ENCODE measurements at places on chromosomes 16 and 17.
A peak's percentile ranks its signal among the peaks of the same experiment; 100 is the strongest.

DNA sequence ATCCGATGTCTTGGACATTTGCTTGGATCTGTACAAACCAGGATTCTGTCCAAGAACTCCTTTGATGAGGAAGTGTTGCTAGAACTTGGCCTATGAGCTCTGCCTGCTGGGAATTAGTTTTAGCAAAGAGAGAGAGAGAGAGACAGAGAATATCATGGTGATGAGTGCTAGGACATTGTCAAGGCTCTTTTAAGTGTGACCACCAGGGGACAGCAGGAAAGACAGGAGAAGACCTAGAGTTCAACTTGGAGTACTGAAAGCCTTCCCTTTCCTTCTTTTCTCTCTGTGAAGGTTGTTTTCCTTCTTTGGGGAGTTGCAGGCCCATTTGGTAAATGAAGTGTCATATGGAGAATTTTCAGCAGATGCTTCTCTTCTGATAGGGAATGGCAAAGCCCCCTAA is 389.2 kb upstream of the HSBP1 start:
- DNase-seq: no peak

GRCh38 chr16:83851473-83851872 is 43.7 kb downstream of the HSBP1 start:
- no peak for DNase-seq

DNA sequence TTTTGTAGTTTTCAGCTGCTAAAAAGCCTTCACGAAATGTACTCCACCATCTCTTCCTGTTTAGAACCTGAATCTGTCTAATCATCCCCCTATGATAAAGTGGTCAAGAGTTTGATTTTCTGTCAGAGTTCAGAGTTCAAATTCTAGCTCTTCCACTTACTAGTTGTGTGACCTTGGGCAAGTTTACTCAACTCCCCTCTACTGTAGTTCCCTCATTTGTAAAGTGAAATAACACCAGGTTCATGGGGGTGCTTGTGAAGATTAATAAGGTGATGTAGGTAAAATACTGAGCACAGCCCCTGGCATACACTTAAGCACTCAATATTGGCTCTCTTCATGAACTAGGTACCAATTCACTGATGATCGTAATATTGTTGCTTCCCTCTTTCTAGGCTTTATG is 1.2 kb upstream of the CDC6 start:
- DNase-seq: no peak

- DNase-seq: no peak
Observed at GRCh38 chr16:49964316-49964715, 60.7 kb upstream of the CNEP1R1 start.

DNA sequence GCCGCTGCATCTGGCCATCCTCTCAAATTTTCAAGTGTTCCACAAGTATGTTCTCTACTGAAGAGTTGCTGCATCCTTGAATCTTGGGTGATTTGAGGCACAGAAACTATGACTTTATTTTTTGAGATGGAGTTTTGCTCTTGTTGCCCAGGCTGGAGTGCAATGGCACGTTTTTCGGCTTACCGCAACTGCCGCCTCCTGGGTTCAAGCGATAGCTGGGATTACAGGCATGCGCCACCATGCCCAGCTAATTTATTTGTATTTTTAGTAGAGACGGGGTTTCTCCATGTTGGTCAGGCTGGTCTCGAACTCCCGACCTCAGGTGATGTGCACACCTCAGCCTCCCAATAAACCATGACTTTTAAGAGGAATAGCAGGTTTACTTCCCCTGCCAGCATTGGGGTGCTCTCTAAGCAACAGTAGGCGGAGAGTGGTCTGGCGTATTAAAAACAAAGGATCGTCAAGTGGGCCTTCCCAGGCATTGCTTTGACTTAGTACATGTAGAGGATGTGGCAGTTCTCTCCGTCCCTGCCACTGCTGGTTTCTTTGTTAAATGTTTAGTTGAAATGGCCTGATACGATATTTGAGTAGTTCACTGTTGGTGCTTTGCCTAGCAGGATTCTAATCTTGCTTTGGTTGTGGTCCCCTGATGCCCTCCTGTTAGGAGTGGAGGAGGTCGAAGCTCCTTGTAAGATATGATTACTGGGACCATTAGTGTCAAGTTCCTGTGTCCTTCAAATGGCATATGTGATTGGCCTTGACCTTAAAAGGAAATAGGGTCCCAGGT is 9.5 kb downstream of the PYCARD start:
- no peak for DNase-seq

GRCh38 chr16:89574681-89575246 is 794 bp upstream of the CPNE7 start:
- DNase-seq: no peak

DNA sequence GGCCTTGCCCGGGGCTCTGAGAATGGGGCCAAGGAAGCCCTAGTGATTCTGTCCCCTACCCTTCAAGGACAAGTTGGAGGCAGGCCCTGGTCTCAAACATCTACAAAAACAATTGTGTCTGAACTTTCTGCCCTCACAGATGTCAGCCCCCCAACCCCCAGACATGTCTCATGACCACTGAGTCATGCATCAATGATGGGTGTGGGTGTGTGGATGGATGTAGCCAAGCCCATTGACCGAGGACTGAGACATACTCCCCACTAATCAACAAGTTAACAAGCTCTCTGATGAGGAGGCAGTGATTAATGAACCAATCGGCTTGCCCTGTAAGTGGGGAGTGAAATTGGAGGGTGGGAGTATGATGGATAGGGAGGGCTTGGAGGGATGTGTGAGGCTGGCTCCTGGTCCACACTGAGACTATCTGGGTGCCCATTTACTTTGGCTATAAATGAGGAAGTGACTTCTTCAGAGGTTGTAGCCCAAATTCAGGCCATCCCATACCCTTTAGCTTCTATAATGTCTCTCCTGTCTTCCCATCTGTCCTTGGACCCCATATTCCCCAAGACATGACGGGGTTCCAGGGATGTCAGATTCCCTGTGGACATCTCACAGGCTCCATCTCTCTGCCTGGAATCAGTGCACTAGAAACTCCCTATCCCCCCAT is 97.1 kb upstream of the TMEM97 start:
- no peak for DNase-seq

DNA sequence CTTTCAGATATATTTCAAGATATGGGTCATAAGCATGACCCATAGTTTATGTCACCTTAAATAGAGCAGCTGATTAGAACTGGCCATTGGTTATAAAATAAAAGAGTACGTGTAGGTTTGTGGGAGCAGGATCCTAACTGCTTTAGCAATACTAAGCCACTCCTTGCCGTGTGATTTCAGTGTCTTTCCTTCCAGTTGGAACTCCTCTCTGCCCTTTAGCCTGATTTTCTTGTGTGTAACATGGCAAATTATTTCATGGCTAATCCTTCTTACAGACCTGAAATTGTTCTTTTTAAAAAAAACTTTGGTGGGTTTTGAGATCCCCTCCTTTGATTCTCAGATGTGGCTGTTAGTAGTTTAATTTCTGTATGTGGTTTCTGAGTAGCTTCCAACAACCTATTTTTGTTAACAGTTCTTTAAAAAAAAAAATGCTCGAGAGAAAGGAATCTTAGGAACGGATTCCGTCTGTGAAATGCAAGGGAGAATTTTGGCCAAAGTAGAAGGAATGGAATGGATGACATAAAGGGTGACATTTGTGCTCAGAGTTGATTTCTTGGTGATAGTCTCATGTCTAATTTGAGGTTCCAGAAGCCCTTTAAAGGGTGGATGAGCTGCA is 39.9 kb downstream of the DHRS7B start:
- no peak for DNase-seq

DNA sequence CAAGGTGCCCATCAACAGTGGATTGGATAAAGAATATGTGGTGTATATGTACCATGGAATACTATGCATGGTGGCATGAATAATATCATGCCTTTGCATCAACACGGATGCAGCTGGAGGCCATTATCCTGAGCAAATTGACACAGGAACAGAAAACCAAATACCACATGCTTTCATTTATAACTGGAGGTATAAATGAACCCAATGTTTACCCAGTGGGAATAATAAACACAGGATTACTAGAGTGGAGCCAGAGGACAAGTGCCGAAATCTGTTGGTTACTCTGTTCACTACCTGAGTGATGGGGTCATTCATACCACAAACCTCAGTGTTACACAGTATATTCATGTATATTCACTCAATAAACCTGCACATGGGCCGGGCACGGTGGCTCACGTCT is 125.2 kb downstream of the CDH11 start:
- no peak for DNase-seq

- no peak for DNase-seq
Observed at GRCh38 chr16:34802396-34802795, 1343.0 kb downstream of the TP53TG3F start.

- no peak for DNase-seq
Observed at GRCh38 chr16:30775131-30775391, 11.9 kb downstream of the ZNF629 start.

DNA sequence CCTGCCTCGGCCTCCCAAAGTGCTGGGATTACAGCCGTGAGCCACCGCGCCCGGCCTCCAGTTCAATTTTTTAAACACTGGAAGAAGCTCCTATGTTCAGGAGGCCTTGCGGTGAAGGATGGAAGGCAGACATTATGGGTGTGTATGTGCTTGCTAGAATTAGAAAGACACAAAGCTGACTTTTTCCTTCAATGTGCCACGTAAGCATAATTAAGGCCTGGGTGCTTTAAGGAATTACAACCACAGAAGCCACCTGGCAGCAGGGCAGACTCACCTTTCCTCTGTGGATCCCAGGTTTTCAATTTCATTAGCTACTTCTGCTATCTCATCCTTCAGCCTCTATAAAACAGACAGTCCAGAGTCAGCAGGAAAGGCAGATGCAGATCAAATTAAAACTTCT is 74.2 kb downstream of the CYTH1 start:
- DNase-seq: no peak

GRCh38 chr16:17518441-17518840 is 47.7 kb upstream of the XYLT1 start:
- no peak for DNase-seq

GRCh38 chr16:73172241-73172972 is 124.5 kb upstream of the ZFHX3 start:
- no peak for DNase-seq

GRCh38 chr16:72910875-72911274 is 137.1 kb downstream of the ZFHX3 start:
- no peak for DNase-seq

- peak; percentile 56 for DNase-seq
Observed at GRCh38 chr17:32876417-32877163, at the start of gene MYO1D. Gene MYO1D (minus strand): TSS chr17:32877124. CDS start chr17:32876872, 252 bp downstream.
